Renal cortex interstitium (tissue), 15 donors: ENCODE measurements at places on chromosomes 12 and 14. TPM values are rescaled to one million over a fixed set of nuclear protein-coding genes. Genes with fewer than 3 reads are reported as not detected.

The SLC7A8 gene
- 75.9 TPM for polyA plus RNA-seq

The HOXC12 gene
- polyA plus RNA-seq, result not detected

DNA sequence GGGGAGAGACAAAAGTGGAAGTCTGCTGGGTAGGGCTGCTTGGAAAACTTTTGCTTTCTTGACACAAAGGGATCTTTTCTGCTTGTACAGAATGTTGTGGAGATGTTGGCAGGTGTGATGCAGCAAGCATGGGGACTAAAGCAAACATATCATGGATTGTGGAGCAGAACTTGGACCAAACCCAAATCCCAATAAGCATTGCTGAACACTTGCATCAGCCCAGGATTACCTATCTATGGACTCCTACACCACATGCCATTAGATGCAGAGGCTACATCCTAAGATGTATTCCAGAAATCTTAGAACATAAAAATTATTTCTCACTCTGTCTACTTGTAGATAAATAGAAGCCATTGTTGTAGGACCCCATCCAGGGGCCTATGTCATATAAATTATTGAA lies 44.7 kb upstream of the RERG start:
- no peak for DNase-seq

The C12orf76 gene
- 29.8 TPM for polyA plus RNA-seq

GRCh38 chr12:27338473-27338872 lies 5.8 kb downstream of the BMAL2 start:
- no peak for DNase-seq

DNA sequence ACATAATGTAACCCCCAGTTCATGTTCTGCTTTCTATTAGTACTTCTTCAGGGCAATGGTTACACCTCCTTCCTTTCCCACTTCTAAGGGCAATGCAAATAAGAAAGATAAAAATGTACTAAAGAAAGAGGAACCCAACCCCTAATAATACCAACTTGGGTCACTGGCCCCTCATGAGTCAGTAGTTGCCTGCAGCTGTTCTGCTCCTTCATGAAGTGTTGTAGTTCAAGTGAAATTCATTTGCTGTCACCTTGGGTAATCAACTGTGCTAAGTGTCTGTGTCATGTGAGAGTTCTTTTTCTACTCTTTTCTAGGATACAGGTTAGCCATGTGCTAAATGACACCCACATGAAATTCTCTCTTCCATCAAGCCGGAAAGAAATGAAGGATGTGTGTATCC lies 91.8 kb downstream of the PLXNC1 start:
- DNase-seq, result no peak

The ACSS3 gene
- polyA plus RNA-seq, result 18.0 TPM

The EPS8 gene
- 69.1 TPM for polyA plus RNA-seq

DNA sequence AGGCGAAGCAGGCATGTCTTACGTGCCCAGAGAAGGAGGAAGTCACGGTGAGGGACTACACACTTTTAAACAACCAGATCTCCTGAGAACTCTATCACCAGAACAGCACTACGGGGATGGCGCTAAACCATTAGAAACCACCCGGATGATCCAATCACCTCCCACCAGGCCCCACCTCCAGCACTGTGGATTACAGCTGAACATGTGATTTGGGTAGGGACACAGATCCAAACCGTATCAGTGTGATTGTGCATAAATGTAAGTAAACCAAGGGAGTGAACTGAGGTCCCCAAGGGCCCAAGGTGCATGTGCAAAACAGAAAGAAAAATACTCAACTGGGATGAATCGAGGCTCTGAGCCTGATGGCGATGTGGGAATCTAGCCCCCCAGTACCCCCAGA lies 134.2 kb downstream of the DICER1 start:
- DNase-seq, result no peak

The RAPGEF3 gene
- polyA plus RNA-seq, result 62.8 TPM

The RIMKLB gene
- polyA plus RNA-seq, result 95.3 TPM

DNA sequence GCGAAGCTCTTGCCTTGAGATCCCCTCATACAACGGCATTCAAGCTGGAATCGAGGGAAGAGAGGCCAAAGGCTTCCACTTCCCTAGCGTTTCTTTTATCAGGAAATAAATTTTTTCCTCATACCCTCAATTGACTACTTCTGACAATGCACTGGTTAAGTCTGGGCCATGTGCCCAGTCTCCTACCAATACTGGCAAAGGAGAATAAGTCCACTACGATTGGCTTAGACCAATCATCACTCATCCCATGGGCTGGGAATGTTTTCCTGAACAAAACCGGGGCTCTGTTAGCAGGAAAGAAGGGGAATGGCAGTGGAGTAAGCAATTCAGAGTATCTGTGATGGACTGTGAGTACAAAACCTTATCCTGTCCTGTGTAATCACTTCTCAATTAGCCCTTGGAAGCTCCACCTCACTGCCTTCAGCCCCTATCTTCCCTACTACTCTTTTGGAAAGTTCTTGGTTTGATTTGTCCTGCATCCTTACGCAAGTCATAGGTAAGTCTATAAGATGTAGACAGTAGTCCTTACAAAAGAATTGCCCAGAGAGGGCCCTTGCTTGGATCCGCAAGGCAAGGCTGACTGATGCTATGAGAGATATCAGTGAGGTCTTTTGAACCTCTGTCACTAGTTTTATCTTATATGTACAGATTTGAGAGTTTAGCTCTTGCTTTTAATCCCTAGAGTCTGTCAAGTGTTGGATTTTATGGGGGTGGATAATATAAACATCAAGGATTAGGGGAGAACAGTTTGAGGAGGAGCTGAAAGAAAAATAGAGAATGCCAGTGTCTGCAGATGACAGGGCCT lies 36.3 kb upstream of the CDK17 start:
- no peak for DNase-seq

The C14orf119 gene
- polyA plus RNA-seq, result 68.8 TPM

DNA sequence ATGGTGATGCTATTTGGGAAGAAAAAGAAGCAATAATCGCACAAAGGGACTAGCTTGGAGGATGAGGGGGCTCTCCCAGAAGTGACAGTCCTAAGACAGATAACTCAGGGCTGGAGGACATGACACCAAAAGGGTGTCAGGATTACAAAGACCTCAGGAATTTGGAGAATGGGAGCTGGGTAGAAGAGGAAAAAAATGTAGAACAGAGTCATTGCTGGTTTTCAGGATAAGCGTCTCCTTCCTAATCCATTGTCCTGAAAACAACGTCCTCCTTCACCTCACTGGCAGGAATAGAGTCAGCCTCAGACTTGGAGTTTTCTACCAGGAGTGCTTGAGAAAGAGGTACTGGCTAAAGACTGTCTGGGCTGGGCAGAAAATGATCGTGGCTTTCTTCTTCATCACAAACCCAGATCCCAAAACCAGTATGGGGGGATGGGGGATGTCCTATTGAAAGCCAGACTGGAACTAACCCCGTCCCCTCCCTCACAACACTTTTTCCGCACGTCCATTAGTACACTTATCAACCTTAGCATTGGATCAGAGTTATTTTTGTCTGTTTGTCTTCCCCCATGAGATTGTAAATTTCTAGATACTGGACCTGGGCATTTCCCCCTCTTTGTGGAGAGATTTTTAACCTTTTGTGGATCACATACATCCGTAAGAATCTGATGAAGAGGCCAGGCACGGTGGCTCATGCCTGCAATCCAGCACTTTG lies 14.3 kb downstream of the B4GALNT3 start:
- no peak for DNase-seq

- DNase-seq, result no peak
Measured at GRCh38 chr14:70748422-70748821, 60.9 kb downstream of the MAP3K9 start.

DNA sequence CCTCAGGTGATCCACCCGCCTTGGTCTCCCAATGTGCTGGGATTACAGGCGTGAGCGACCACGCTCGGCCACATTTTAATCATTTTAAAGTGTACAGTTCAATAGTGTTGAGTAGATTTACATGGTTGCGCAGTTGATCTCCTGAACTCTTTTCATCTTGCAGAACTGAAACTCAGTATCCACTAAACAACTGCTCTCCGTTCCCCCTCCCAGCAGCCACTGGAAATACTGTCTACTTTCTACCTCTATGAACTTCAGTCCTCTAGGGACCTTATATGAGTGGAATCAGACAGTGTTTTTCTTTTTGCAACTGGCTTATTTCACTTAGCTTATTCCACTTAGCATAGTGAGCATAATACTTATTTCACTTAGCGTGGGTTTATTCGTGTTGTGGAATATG lies 53.7 kb downstream of the KCTD10 start:
- no peak for DNase-seq

- DNase-seq, result peak; percentile 78
Measured at GRCh38 chr12:6423267-6424007, 21.3 kb upstream of the CD27 start.

The RERG gene
- 44.5 TPM for polyA plus RNA-seq

DNA sequence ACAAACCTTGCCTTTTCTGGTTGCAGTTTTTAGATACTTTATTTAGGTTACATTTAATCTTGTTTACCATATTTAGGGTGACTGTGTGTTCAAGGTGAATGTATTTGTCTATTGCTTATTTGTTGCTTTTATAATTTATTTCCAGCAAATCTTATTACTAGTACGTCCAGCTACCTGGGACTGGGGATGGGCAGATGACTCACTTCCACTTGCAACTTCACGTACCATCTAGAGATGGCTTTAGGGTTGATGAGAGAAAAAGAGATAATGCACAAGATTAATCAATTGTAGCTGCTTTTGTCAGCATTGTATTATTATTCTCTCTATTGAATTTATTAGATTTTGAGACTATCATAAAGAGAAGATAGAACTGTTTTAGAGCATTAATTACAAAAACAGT lies 5.1 kb downstream of the MIPOL1 start:
- no peak for DNase-seq

GRCh38 chr12:104546575-104546974 lies 89.8 kb downstream of the CHST11 start:
- no peak for DNase-seq

GRCh38 chr12:43858096-43858495 lies 22.2 kb downstream of the TMEM117 start:
- no peak for DNase-seq

The IFNG-AS1 gene
- not detected for polyA plus RNA-seq

The PDE3A gene
- polyA plus RNA-seq, result 24.9 TPM

DNA sequence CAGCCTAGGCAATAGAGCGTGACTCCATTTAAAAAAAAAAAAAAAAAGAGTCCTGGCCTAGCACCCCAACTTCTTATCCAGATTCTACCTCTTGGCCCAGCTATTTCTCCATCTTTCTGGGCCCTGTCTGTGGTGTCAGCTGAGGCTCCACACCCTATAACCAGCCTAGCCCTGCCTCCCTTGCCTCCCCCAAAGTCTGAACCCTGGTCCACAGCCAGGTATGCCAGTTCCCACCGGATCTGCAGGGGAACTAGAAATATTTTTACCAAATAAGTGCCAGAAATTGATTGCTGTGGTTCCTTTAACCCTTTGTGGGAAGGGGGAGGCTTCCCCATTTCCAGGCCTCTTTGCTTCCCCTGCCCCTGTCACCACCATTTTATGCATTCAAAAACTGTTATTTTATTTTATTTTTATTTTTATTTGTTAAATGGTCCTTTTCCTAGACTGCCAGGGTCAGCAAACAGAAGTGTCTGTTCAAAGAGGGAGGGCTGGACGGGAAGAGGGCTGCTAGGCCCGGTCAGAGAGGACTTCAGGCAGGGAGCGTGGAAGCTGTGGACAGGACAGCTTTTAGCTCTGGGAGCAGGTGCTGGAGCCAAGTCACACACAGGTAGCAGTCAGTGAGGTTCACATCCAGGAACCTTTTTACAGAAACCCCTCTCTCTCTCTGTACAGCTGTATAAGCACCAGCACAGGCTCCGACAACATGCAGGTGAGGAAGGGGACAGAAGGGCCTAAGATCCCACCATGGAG lies 23.2 kb downstream of the TTC9 start:
- no peak for DNase-seq

The ACRBP gene
- polyA plus RNA-seq, result 6.8 TPM

DNA sequence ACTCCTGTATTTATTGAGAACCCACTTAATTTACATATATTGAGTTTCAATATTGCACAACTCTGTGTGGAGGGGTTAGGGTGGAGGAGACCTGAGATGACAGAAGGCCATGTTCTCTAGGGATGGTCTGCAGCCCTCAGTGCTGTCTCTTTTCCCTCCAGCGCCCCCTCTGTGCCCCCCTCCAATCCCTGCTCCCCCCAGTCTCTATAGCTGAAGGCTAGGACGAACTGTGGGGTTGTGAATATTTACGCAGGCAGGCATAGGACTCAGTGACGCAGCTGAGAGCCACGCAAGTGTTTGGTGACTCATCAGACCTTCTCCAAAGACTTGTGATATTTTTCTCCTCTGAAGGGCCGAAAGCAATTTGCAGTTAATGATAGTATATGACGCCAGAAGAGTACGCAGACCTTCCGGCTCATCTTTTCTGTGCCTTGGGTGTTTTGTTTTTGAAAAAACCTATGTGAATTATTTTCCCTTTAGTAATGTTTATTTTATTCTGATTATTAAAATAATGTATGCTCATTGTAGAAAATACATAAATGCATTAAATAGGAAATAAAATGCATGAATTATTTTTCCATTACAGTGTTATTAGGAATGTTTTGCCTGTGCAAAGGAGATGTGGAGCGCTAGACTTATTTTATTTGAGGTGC lies 85.3 kb downstream of the SLC25A47 start:
- no peak for DNase-seq

The TMEM121 gene
- 1.7 TPM for polyA plus RNA-seq

The LRP1-AS gene
- not detected for polyA plus RNA-seq

The ANKRD33 gene
- 0.36 TPM for polyA plus RNA-seq

DNA sequence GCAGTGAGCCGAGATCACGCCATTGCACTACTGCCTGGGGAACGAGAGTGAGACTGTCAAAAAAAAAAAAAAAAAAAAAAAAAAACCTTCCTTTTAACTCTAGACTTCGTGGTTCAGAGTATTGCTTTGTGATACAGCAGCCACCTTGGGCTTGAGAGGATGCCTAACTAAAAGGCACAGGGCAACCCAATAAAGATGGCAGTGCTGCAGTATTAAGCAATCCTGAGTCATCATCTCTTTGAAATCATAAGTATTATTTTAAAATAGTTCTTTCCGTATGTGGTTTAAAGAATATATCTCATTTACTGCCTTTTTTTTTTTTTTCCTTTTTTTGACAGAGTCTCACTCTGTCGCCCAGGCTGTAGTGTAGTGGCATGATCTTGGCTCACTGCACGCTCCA lies 116.1 kb downstream of the PLEKHA5 start:
- DNase-seq, result no peak

DNA sequence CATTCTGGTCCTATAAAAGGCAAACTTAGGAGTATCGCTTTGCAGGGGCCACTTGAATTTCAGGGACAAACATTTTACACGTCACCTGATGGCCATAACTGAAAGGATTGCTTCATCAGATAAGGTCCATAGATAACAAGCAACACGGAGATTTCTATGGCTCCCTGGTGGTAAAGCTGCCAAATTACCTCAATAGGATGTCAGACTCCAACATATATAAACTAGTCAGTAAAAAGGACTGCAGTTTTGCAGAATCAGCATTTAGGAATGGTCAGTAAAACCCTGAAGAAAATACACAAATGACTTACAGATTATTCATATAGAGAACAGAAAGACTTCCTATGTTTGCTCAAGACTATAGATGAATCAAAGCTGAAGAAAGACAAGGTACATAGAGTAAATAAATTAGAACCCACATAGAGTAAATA lies 66.1 kb upstream of the GRIP1 start:
- no peak for DNase-seq

The PMCH gene
- 0.45 TPM for polyA plus RNA-seq

DNA sequence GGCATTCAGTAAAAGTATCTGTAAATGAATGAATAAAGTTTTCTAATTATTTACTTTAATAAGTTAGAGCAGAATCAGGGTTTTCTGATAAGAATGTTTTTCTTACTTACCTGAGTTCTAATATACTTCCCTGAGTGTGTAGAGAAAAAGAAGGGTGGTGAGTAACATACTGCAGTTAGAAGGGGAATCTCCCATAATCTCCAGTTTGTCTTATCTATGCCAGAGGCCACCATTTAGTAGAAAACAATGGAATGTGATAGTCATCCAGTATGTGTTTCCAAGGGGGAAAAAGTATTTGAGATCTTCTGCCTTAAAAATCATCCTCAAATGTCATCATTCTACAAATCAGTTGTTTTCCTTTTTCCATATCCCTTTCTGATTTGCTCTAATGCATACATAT lies 56.5 kb upstream of the PAWR start:
- DNase-seq, result no peak
